LHCN-M2 (cell line): ENCODE measurements at places on chromosomes 16 and 17. TPM values are rescaled to one million over a fixed set of nuclear protein-coding genes. Genes with fewer than 3 reads are reported as not detected.

GRCh38 chr17:73956169-73956568 lies 247.3 kb upstream of the RPL38 start:
- DNase-seq, result no peak

- DNase-seq, result no peak
These were observed 22.0 kb upstream of the MYO15B start for GRCh38 chr17:75565618-75566017.

DNA sequence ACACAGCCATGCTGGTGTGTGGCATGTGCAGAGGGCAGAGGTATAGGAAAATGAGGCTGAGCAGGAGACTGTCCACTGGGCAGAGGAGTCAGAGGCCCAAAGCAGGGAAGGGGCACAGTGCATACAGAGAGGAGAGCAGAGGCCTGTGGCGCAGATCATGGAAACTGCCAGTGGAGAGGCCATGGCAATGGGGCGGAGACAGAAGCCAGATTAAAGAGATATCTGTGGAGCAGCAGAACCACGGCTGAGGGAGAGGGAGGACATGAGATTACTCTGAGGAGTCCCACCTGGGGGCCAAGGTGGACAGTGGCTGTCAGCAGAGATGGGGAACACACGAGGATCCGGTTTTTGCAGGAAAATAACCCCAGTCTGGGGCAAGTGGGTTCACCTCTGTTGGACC lies 43.3 kb downstream of the RANBP10 start:
- DNase-seq, result no peak

DNA sequence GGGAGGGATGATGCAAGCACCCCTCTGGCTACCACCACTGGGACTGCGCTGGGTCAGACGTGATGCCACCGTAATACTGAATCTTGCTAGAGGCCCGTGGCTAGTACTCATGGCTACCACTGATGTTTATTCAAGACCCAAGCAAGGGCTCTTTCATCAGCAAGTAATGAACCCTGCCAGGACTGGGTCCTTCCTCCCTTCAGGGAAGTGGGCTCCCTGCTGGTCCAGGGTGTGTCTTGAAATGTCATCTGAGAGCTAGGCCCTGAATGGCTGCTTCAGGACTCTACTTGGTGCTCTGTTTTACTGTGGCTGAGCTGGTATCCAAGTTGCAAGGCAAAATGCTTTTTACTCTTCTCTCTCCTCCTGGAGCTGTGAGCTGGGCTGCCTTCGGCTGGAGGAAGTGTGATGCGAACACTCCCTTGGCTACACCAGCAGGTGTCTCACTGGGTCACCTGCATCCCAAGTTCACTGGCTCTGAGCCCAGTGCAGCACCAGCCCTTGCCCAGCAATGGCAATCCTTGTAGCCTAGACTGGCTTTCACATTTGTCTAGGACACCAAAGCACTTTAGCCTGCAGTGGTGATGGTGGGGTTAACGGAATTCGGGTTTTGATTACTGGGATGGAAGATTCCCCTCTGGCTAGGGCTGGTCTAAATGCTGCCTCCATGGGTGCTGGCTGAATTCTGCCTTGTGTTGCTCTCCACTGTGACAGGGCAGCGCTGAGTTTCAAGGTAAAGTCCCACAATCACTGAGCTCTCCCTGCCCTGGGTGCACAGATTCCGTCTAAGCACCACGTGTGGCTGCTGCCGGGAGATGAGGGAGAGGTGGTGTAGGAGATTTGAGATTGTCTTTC lies 98.6 kb downstream of the USP22 start:
- DNase-seq, result no peak

DNA sequence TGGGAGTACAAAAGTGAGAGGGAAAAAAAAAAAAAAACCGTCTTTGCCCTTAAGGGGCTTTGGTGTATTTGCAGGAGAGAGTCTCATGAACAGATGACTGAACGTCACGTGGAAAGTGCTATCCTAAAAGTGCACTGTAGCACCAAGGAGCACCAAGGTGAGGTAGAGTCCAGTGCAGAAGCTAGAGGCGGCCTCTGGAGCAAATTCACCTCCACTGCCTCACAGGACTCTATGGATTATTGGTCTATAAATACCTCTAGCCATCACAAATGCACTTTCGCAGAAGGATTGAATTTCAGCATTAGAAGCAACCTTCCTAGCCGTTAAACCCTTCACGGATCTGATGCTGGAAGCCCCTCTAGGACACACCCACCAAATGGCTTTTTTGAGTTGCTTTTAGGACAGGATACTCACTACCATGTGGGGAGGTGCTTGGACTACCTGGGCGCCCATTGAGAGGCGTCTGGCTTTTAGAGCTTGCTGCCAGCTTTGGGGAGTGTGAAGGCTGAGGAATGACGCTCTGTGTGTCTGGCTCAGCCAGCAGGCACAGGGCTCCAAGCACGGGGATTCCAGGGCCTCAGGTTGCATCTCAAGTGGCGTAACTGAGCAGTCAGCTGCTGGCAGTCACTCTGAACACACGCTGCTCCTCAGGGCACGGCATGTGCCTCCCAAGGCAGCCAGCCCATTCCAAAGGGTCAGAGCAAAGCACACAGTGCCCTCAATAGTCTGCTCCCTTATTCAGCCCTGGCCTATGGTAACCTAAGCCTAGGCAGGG lies 52.7 kb downstream of the CDRT4 start:
- peak; percentile 46 for DNase-seq

- peak; percentile 51 for DNase-seq
These were observed 21.7 kb downstream of the KRT23 start for GRCh38 chr17:40915721-40916256.

DNA sequence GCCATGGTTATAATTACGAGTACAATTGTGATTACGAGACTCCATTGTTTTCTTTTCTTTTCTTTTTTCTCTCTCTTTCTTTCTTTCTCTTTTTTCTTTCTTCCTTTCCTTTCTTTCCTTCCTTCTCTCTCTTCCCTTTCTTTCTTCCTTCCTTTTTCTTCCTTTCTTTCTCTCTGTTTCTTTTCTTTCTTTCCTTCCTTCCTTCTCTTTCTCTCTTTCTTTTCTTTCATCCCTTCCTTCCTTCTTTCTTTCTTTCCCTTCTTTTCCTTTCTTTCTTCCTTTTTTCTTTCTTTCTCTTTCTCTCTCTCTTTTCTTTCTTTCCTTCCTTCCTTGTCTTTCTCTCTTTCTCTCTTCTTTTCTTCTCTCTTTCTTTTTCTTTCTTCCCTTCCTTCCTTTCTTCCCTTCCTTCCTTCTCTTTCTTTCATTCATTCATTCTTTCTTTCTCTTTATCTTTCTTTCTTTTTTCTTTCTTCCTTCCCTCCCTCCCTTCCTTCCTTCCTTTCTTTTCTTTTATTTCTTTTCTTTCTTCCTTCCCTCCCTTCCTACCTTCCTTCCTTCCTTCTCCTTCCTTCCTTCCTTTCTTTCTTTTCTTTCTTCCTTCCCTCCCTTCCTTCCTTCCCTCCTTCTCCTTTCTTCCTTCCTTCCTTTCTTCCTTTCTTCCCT lies 14.1 kb upstream of the NTN1 start:
- no peak for DNase-seq

GRCh38 chr16:69150146-69150865 lies 17.9 kb downstream of the UTP4 start:
- DNase-seq, result peak; percentile 67

- DNase-seq, result peak; percentile 95
These were observed at the start of gene ZNF207 for GRCh38 chr17:32349854-32350665. Gene ZNF207, plus strand, starts transcription at chr17:32350157. Its CDS starts 129 bp downstream, at chr17:32350286.

DNA sequence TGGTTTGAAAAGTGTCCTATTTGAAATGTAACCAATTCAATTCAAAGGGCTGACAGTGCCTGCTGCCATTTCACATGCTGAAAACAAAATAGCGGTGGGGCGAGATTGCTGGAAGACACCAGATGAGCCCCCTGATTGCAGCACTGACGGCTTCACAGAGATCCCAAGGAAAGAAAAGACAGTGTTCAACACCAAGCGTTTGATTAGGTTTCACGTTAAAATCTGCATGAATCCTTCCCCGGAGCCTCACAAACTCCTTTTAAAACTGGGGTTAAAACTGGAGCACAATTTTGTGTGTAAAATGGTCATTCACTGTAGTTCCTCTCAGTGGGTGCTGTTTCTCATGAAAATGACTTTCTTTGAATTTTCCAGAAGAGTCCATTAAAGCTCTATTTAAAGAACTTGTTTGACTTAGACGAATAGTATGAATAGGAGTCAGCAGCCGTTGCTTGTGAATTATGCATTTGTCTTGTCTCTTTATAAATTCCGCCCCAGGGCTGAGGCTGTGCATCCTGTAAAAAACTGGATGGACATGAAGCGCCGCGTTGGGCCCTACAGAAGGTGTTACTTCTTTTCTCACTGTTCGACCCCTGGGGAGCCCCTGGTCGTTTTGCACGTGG lies 8.8 kb downstream of the MLYCD start:
- no peak for DNase-seq

GRCh38 chr17:74608511-74608910 lies 15.0 kb downstream of the CD300E start:
- DNase-seq, result no peak

DNA sequence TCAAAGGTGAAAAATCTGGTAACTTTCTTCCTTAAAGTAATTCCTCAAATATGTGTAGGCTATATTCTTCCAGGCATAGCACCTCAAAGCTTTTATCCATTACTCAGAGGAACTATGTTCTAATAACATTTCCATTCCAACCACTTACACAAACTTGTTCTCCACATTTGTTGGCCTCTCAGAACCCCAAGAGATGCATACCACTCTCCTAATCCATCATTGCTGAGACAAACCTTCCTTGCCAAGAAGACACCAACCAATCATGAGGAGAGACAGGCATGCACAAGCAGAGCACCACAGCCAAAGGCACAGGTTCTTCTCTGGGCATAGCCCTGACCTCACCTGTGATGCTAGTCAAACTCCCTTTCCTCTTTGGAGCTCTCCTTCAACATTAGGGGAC lies 20.9 kb downstream of the CDH11 start:
- no peak for DNase-seq

GRCh38 chr17:82865774-82866395 lies 26.1 kb upstream of the ZNF750 start:
- no peak for DNase-seq

DNA sequence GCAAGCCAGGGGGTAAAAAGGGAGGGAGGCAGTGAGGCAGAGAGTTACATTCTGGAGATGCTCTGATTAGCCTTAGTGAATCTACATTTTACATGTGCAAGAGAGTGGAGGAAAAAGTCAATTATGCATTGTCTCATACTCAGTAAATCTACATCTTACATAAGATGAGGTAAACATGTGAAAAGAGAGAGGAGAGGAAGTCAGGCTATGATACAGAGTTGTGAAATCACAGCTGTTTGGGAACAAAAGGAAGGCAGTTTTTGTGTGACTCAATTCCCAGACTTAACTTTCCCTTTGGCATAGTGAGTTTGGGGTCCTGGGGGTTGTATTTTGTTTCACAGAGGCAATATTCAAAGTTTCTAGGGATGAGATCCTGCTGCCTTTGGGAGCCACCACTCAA lies 67.8 kb downstream of the GP2 start:
- DNase-seq, result no peak

DNA sequence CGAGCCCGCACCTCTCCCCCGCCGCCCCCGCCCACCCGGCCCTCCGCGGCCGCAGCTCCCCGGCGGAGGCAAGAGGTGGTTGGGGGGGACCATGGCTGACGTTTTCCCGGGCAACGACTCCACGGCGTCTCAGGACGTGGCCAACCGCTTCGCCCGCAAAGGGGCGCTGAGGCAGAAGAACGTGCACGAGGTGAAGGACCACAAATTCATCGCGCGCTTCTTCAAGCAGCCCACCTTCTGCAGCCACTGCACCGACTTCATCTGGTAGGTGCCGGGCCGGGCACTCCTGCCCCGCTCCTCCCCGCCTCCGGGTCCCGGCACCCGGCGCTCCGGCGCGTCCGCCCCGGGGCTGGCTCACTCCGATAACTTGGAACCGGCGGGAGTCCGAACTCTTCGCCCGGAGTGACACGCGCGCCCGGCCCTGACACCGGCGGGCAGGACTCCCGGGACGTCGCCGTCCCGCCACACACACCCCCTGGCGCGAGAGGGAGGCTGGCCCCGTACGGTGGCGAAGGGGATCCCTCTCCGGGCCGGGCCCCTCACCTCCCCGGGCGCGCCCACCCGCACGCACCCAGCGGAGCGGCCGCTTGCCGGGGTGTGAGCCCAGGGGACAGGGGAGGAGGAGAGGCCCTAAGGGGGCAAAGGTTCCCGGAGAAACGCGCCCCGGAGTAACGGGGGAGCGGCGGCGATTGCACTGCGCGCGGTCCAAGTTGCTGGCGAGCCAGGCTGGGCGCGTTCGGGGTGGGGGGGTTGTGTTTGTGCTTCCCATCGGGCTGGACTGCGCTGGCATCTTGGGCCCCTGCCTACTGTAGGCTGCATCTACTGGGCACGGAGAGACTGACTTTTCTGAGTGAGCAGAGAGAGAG lies 581 bp downstream of the PRKCA start:
- peak; percentile 73 for DNase-seq

DNA sequence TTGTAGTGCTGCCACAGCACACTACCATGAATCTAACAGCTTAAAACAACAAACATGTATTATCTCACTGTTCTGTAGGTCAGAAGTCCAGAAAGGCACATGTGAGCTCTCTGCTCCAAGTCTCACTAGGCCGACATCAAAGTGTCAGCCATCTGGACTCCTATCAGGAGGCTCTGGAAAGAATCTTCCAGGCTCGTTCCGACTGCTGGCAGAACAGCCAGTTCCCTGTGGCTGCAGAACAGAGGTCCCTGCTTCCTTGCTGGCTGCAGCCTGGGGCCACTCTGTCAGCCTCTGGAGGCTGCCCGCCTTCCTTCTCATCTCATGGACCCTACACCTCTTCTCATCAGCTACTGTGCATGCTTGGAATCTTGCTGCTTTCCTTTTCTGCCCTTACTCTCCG lies 168.9 kb downstream of the CBLN1 start:
- DNase-seq, result no peak

DNA sequence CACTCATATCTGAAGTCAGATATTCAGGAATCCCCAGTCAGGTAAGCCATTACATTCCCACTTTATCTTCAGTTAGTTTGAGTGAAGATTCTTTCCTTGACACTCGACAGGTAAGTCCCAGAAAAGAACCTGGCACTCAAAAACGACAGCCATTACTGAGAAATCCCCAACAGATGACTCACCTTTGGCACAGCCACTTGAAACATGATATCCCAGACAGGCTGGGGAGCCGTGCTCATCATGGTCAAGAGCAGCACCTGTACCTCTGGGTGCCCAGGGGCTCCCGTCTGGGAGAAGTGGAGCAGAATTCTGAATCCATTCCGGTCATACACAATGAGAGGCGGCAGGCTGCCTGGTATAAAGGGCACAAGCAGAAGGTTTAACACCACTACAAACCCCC lies 16.8 kb upstream of the COG7 start:
- no peak for DNase-seq

CCL13 gene
- not detected in 2 replicates for total RNA-seq

COPZ2 gene
- total RNA-seq, result 70.4 and 91.8 TPM in 2 replicates

SEZ6L2 gene
- total RNA-seq, result 10.9 and 15.2 TPM in 2 replicates

PLEKHH3 gene
- 18.7 and 20.4 TPM in 2 replicates for total RNA-seq

NEUROD2 gene
- total RNA-seq, result not detected in 2 replicates

PLCG2 gene
- 0.06 and 0.17 TPM in 2 replicates for total RNA-seq

NF1 gene
- 17.1 and 27.3 TPM in 2 replicates for total RNA-seq

TEKT1 gene
- not detected in 2 replicates for total RNA-seq

TP53TG3E gene
- total RNA-seq, result not detected in 2 replicates

IL32 gene
- 9.6 and 12.3 TPM in 2 replicates for total RNA-seq

KRTAP2-3 gene
- 0.80 and 3.4 TPM in 2 replicates for total RNA-seq
